GM04504 (cell line): ENCODE measurements at places on chromosomes 12 and 14.

- no peak for DNase-seq
Measured at GRCh38 chr12:124868252-124869058, 4.8 kb upstream of the SCARB1 start.

DNA sequence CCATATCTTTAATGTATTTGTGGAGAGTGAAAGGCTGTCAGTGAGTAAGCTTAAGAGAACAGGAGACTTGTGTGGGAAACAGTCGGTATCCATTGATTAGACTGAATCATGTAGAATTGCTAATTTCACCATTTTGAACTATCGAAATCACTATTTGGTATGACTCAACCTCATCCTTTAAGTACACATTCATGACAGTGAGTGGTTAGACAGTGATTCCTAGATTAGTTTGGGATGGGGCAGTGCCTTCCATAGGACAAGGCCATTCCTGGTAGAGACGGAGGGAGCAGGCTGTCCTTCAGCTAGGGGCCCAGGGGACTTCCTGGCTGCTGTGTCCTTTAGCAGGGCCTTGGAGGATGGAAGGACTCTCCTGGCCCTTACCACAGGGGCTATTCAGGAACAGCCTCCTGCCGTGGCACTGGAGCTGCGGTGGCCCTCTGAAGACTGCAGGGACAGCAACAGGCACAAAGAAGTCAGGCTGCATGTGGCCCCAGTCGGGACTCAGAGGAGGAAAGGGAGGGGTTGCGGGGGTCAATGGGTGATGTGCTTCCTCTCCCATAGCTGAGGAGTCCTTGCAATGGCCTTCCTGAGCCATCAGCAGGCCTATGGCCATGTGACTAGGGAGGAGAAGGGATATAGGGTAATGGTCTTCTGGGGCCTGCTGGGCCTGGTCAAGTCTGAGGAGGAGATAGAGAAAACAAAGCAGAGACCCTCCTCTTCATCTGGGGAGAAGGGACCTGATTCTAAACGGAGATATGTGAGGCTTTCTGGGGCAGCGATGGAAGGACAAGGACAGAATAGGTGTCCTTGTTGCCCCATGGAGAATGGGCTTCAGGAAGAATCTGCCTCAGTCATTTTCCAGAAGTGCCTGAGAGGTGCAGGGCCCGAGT lies 11.2 kb downstream of the SERPINA1 start:
- no peak for DNase-seq

GRCh38 chr14:23793532-23793931 lies 157.4 kb downstream of the DHRS2 start:
- DNase-seq: no peak

DNA sequence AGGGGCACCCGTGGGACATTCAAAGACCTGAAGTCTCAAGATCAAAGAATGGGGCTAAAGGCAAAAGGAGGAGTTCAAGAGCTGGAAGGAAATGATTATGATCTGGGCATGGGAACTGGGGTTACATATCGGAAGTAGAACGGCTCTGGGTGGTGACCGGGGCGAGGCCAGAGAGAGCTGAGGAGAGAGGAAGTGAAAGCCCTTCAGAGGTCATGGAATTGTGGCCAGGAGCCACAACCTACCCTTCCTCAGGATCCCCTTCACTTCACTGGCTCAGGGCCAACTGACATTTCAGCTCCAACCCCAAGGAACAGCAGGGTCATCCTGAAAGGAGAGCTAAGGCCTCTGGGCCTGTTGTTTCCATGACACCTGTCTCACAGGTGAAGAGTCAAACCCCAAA lies 57.8 kb downstream of the GALNT16 start:
- DNase-seq: no peak

DNA sequence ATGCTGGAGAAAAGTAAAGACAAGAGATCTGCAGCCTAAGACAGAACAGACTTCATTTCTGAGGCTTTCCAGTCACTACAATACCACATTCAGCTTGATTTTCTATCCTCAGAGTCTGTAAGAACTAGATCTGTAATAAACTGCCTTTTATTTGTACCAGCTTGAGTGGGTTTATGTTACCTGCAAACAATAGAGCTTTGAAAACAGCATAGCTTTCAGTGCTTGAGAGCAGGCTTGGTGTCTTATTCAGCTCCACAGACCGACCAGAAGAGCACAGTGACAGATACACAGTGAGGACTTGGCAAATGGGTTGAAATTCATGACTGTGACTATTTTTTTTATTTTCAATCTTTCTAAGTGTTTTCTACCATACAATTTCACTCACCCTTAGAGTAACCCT lies 207.8 kb upstream of the OTX2 start:
- no peak for DNase-seq

DNA sequence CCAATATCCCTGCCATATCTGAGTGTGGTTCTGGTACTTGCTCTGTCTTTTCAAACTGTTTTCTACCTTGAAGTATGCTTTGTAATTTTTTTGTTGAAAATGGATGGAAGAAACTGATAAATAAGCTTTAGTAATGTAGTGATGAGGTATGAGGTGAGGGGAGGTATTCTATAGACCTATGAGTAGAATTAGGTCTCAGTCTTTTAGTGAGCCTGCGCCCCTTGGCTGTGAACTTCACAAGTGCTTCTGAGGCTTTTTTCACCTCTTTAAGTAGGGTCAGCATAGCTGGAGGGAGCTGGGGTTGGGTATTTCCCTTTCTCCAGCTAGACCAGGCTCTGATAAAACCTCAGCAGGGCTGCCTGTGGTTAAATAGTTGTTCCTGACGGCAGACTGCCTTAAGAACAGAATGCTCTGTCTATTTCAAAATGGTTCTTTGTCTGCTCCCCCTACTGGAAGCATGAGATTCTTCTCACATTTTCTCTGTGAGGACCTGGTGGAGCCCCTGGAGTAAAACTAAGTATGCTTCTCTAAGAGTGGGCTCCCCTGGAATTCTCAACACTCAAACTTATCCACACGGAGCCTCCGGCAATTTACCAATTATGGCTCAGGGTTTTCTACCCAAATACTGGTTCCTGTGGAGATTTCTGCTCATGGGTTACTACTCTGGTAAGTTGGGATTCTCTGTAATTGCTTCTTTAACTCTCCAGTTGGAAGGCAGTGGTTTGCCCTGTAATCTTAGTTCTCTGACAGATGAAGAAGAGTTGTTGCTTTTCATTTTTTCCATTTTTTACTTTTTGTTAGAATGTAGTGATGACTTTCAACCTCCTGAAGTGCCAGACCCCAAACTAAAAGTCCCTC lies 13.1 kb downstream of the KRT5 start:
- peak; percentile 10 for DNase-seq

DNA sequence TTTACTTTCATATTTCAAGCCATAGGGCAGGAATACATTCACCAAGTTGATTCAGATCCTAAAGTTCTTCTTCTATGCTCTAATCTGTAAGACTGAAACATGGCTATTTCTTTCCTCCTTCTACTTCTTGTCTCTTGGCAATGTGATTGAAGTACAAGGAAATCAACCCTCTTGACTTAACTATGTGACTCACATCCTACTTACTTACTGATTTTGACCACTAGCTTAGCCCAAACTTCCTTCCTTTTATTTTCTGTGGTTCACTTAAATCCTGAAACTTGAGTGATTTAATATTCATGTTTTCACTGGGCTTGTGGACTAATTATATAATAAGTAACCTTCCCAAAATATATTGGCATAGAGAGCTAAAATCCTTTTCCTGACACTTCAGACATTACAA lies 111.2 kb upstream of the NOVA1 start:
- no peak for DNase-seq

DNA sequence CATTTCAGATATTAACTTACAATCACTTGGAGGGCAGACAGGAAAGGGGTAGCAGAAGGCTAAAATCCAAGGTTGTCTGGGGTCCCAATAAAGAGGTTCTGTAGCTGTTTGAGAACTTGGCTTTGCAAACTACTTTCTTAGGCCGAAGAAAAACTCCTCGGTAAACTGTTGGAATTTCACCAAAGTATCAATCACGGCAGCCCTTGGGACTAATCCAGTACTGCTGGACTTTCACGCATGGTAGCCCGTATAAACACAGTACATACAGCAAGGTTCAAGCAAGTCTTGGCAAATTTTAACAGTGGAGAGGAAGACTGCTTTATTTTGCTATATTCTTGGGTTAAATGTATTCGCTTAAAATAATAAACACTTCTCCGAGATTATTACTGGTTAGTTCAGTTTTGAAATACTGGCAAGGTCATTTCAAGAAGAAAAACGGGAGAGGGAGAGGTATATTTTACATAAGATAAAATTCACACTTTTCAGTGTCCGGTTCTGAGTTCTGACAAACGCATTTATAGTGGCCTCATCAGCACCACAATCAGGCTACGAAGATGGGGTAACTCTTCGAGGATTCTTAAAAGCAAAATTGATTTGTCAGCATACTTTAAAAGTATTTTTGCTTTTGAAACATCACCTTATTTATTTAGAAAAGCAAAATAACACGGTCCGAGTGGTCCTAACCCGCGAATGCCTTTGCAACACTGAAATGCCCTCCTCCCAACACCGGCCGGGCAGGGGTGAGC lies 1.3 kb downstream of the SETD3 start:
- DNase-seq: no peak

GRCh38 chr14:99698236-99698635 lies 14.1 kb downstream of the CYP46A1 start:
- DNase-seq: no peak

DNA sequence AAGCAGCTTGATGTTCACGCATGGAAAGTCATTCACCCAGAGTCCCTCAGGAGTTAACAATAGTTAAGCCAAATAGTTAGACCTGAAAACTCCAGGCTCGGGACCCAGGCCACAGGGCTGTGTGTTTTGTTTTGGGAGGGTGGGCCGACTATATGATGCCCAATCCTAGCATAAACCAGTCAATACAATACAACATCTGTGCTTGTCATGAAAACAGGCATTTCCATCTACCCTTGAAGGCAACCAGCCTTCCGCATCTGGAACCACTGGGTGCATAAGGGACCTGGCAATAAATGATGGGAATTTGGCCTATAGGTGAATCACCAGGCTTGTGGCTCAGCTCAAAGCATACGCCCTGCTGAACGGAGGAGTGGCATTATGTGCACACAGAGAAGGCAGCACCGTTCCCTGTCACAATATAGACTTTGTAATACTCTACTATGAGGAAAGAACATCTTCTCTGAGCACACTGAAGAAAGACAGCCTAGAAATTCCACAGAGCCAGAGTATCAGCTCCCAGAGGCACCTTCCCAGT lies 91.0 kb upstream of the FOXN3 start:
- no peak for DNase-seq

- no peak for DNase-seq
Measured at GRCh38 chr14:103518422-103519042, 4.1 kb downstream of the CKB start.

DNA sequence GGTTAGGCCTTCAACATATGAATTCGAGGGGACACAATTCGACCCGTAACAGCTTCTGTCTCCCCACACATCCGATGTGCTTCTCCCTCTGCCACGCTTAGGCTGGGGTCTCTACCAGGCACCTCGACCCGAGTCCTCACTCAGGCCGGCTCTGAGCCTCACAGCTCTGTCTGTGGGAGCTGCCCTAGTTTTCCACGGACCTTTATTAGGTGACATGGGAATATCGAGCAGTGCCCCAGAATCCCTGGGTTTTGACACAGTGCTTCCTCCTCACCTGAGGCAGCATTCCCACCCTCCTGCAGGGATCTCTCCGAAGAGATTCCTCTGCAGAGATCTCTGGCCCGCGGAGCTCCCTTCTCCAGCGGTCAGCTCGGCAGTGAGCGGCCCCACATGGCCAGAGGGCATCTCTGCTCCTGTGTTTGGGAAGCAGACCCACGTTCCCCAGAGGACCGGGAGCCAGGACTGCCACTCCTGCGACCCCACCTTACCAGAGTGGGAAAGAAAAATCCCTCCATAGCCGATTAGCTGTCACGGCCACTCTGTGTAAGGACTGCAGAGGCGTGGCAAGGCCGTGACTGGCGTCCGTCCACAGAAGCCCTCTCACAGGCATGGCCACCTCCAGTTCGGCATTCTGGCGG lies 21.2 kb downstream of the ZBTB42 start:
- no peak for DNase-seq

- DNase-seq: peak; percentile 48
Measured at GRCh38 chr14:94213021-94213420, 38.9 kb downstream of the PPP4R4 start.

DNA sequence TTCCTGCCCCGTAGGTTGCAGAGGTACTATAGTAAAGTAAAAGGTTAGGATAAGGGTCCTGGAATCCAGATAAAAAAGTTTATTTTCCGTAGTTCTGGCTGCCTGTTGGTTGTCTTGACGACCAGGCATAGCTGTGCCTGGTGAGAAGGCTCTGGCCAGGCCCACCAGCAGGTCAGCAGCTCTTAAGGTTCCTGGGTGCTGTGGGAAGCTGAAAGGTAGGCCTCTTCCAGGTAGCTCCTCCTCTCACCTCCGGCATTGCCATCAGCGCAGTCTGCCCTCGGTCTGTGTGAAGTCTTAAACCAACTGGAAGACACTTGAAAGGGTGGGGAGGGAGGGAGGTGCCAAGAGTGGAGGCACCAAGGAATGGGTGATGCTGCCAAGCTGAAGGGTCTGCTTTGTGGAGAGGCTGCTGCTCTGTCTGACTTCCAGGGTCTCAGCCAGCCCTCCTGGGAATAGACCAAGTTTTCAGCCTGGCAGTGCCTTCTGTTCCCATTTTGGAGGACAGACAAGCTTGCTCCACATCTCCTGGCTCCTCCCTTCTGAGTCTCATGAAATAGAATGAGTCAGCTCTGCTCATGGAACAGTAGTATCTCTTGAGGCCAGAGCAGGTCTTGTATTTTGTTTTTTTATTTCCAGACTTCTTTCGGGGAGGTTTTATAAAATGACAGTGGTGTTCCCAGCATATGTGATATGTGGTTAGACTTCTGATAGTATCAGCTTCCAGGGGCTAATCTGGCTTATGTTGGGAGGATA lies 5.2 kb upstream of the ACADS start:
- peak; percentile 38 for DNase-seq

DNA sequence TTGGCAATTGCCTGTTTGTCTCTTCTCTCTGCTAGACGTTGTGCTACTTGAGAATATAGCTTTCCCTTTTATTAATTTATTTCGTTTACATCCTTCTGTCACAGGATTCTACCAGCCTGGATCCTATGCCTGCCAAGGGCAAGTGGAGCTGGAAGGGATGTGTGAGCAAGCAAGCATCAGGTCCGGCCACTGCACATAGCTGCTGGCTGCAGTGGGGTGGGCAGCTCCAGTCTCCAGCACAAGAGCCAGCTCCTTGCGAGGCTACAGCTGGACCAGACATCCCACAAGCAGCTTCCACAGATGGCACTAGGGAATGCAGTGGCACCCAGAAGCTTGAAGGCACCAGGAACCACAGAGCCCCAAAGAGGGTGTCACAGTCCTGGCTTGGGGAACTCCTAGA lies 225.0 kb downstream of the KCNC2 start:
- DNase-seq: no peak

DNA sequence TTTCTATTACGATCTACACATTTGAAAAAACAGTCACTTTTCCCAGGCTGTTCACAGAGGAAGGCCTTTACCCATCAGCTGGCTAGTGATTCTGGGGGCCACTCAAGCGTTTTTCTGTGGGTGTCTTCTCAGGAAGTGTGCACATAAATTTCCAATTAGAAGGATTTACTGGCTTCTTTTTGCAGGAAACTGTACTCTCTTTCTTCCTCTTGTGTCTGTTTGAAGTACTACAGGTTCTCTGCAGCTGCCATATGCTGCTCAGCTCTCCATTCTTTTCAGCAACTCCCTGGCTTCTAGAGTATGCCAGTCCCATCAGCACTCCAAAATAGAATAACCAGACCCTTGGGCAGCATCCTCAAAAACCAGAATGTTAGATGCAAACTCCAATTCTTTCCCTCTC lies 110.4 kb upstream of the NAV3 start:
- DNase-seq: no peak
